ENCODE measurements at places on chromosomes 11 and 22. TPM values are rescaled to one million over a fixed set of nuclear protein-coding genes. Genes with fewer than 3 reads are reported as not detected.

The HBD gene
- not detected for total RNA-seq

The ADAMTS15 gene
- 39.9 TPM for total RNA-seq

The BCO2 gene
- 2.5 TPM for total RNA-seq

The APOA5 gene
- total RNA-seq = 0.39 TPM

The HMOX1 gene
- total RNA-seq = 105 TPM

DNA sequence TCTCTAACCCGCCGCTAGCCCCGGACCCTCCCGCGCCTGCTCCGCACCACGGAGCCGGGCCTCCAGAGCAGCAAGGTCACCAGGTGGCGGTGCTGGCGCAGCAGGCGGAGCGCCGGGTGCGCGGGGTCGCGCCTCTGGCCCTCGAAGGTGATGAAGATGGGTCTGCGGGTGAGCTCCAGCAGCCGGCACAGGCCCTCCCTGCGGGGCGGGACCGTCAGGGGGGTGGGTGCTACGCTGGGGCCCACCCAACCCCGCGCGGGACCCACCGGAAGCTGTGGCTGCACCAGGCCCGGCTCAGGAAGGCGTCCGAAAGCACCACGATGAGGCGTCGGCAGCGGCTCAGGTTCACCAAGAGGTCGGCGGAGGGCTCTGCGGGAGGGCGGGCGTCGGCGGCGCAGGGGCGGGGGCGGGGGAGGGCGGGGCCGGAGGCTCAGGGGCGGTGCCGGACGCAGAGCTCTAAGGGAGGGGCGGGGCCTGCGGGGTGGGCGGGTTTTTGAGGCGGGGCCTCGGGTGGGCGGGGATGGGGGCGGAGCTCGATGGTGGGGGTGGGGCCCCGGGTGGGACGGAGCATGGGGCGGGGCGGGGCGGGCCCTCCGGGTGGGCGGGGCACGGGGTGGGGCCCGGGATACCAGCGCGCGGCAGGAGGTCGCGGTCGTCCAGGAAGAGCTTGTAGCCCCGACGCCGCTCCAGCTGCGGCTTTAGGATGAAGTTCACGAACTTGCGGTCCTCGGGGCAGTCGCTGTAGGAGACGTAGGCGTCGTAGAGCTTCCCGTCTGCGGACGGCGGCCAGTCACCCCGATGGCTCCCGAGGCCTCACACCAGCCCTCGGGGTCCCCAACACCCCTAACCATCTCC, 7.8 kb downstream of the SIGIRR start:
- DNase-seq = no peak

GRCh38 chr11:65352783-65353182, 1.8 kb upstream of the TIGD3 start:
- DNase-seq = no peak

GRCh38 chr11:105168457-105168856, 28.9 kb upstream of the CARD18 start:
- DNase-seq = no peak

GRCh38 chr11:27171376-27171958, 130.9 kb downstream of the BBOX1 start:
- DNase-seq = no peak

GRCh38 chr11:100681064-100681502, 6.0 kb upstream of the ARHGAP42 start:
- no peak for DNase-seq

DNA sequence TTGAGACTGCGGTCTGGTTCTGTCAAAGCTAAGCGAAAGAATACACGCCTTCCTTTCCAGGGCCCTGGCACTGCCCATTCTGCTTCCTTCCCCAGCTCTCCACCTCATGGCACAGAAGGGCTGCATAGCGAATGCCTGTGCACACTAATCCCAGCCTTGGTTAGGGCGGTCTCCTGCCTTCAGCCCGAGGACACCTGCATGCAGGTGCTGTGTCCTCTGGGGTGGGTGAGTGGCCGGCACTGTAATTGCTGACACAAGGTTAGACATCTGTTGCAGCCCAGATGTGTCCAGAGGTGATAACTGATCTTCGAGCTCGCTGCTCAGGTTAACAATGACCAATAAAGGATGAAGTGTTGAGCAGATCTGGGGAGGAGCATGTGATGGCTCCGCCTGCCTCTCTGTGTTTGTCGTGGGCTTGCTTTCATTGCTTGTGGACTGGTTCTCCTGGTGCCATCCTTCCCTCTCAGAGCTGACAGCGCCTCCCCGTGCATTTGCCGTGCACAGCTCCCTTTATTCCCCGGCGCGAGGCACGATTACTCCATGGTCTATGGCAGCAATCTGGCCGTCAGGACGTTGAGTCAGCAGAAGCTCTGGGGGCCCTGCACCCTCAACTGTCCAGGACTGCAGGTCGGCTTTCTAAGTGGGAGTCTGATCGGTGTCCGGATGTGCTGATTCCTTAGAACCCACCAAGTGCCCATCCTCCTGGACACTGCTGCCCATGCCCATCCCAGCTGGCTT, 1088.2 kb downstream of the BRD1 start:
- no peak for DNase-seq

- no peak for DNase-seq
These were observed 205.5 kb downstream of the CCT8L2 start for GRCh38 chr22:16387088-16387487.

GRCh38 chr11:69808667-69809086, 10.5 kb downstream of the FGF3 start:
- no peak for DNase-seq

- DNase-seq = peak; percentile 28
These were observed 37.6 kb downstream of the ZNF195 start for GRCh38 chr11:3341298-3341697.

DNA sequence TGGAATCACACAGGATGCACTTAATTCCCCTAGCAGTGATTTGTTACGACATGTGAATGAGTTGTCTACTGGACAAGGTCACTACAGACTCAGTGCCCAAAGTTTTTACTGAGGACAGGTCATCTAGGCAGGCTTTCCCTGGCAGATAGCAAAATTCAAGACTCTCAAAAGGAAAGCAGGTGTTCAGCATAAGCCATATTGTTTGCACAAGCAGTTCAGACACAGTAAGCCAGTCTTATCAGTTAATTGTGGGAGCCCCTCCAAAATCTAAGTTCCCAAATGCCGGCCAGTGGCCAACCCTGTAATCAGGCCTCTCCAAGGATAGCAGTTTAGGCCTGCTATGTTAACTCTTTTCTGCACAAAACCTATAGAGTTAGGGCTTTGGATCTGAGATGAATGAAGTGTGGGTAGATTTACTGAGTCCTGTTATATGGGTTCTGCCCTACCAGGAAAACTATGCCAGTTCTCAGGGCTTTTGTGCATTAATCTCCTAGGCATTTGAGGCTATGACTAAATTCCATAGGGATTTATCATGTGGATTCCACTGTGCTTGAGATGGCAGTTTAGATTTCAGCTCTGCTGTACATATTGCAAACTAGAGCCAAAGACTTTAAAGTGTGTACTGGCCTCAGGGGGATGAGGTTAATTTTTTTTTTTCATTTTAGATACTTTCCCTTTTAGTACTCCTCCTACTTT, 4.8 kb upstream of the ARHGEF12 start:
- no peak for DNase-seq

DNA sequence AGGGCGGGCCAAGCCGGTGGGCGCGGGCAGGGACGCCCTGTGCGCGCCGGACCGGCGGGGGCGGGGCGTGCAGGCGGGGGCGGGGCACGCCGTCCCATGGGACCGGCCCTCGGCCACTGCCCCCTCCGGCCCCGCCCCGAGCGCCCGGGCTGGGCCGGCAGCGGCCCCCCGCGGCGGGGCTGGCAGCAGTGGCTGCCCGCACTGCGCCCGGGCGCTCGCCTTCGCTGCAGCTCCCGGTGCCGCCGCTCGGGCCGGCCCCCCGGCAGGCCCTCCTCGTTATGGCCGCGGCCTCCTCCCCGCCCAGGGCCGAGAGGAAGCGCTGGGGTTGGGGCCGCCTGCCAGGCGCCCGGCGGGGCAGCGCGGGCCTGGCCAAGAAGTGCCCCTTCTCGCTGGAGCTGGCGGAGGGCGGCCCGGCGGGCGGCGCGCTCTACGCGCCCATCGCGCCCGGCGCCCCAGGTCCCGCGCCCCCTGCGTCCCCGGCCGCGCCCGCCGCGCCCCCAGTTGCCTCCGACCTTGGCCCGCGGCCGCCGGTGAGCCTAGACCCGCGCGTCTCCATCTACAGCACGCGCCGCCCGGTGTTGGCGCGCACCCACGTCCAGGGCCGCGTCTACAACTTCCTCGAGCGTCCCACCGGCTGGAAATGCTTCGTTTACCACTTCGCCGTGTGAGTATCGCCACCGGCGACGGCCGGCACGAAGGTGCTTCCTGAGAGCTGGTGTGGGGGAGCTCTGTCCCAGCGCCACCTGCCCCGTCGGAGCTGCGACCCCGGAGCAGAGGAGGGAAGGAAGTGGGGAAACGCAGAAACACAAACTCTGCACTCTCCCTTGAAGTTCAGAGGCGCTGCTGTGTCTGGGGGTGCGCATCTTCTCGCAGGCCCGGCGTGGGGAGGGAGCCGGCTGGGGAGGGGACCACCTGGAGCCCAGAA, at the start of gene KCNQ1:
KCNQ1 (plus strand) TSS at position 188 of the 925 bp plus-strand sequence; CDS start at position 279, 91 bp downstream.
- DNase-seq = no peak

GRCh38 chr11:69863544-69864200, 44.5 kb upstream of the FGF3 start:
- DNase-seq = no peak

GRCh38 chr11:5937868-5938602, 4.0 kb upstream of the OR56A3 start:
- no peak for DNase-seq

DNA sequence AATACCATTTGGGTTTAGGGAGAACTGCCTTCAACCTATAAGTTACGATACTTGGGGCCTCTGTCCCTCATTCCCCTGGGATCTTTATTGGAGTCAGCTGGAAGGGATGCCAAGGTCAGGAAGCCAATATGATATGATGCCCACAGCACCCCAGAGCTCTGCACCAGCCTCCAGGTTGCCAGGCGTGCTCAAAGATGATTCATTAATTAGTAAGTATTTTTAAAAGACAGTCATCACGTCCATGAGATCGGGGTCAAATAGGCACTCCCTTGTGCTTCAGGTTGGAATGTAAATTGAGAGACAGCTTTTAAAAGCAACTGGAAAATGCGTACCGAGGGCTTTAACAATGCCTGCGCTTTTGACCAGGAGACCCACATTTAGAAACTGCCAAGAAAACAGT, 57.0 kb upstream of the CD5 start:
- DNase-seq = no peak

DNA sequence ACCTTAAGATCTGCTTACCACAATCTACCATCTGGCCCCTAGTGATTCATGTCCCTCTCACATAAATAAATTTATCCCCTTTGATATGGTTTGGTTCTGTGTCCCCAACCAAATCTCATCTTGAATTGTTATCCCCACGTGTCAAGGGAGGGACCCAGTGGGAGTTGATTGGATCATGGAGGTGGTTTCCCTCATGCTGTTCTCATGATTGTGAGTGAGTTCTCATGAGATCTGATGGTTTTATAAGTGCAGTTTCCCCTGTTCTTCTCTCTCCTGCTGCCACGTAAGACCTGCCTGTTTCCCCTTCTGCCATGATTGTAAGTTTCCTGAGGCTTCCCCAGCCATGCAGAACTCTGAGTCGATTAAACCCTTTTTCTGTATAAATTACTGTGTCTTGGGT, 37.2 kb downstream of the OR2AG2 start:
- no peak for DNase-seq

DNA sequence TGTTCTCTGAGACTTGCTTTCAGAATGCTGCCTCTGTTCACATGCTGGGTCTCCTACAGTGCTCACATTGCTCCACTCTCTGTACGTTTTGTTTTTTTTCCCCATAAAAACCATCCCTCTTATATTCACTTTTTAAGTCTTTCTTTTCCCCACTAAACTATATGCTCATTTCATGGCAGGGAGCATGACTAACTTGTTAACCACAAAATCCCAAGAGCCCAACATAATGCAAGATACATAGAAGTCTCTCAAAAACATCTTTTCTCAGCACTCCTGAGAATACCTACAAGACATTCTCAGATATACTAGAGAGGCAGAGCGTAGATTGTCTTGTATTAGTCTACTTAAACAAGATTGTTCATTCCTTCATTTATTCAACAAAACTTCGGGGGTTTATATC, 73.3 kb downstream of the FAM76B start:
- DNase-seq = no peak

- DNase-seq = no peak
These were observed 4.3 kb downstream of the CYB561A3 start for GRCh38 chr11:61357233-61357893.

GRCh38 chr11:104462341-104462740, 298.4 kb upstream of the PDGFD start:
- DNase-seq = no peak

- DNase-seq = no peak
These were observed 15.3 kb upstream of the SLCO2B1 start for GRCh38 chr11:75135651-75136050.

DNA sequence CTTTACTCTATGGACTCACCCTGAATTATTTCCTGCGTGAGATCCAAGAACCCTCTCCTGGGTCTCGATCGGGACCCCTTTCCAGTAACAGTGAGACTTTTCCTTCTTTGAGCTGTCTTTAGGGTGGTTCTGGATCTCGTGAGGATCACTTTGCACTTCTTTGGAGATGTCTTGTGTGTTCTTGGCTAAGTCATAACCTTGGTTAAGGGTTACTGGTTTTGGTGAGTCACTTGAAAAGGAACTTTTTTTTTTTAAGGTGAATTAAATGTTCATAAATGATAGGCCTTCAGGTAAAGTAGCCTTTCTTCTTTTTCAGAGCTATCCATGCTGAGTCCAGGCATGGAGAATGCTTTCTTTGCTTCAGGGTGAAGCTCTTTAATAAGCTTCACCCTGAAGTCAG, 19.4 kb upstream of the GSTP1 start:
- DNase-seq = no peak

GRCh38 chr11:33651990-33652389, 48.6 kb downstream of the C11orf91 start:
- DNase-seq = no peak

DNA sequence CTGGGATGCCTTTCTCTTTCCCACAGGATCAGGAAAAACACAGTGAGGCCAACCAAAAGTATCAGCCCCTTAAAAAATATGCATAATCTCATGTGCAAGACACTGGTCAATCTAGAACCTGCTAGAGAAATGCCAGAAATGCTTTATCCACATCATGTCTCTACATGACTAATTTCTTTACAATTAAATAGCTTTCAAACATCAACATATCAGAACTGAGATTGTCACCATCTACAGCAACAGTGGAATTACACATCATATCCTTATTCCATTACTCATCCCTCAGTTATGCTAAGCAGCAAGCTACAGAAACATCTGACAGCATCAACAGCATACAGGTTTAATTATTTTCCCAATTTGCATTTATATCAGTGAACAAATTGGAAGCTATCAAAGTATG, 78.8 kb downstream of the DDIAS start:
- DNase-seq = peak; percentile 76

- DNase-seq = no peak
These were observed 1.3 kb downstream of the CSNK1E start for GRCh38 chr22:38315823-38316363.
